ENCODE measurements at places on chromosomes 1 and 21. TPM values are rescaled to one million over a fixed set of nuclear protein-coding genes. Genes with fewer than 3 reads are reported as not detected.
A peak's percentile ranks its signal among the peaks of the same experiment; 100 is the strongest.

- H3K27ac ChIP-seq = no peak overlapping the region
- no peaks in the 10 kb centered on the region for H3K4me1 ChIP-seq
- H3K27me3 ChIP-seq = no peaks in the 10 kb centered on the region
- no peak overlapping the region for H3K4me3 ChIP-seq
- H3K36me3 ChIP-seq = peaks cover 37% of the 10 kb centered on the region
Measured at GRCh38 chr1:243343970-243344937, 88.4 kb downstream of the SDCCAG8 start.

GRCh38 chr1:38791892-38792291 lies 67.7 kb downstream of the RRAGC start:
- peaks cover 42% of the 10 kb centered on the region for H3K27me3 ChIP-seq
- H3K4me1 ChIP-seq = no peaks in the 10 kb centered on the region
- no peak overlapping the region for H3K27ac ChIP-seq
- H3K4me3 ChIP-seq = no peak overlapping the region

The CACNA1S gene
- 0.06 TPM for total RNA-seq

GRCh38 chr21:34845521-34846451 lies 177.0 kb downstream of the CLIC6 start:
- peaks cover 71% of the 10 kb centered on the region for H3K4me1 ChIP-seq
- no peaks in the 10 kb centered on the region for H3K27me3 ChIP-seq
- H3K36me3 ChIP-seq = peaks cover 38% of the 10 kb centered on the region
- DNase-seq = peak; percentile 68
- H3K4me3 ChIP-seq = no peak overlapping the region

The ASCL5 gene
- not detected for total RNA-seq

The NTRK1 gene
- 1.9 TPM for total RNA-seq

GRCh38 chr1:75792091-75792490 lies 4.6 kb upstream of the MSH4 start:
- no peak for DNase-seq
- no peak overlapping the region for H3K4me3 ChIP-seq
- no peak overlapping the region for H3K27ac ChIP-seq
- peaks cover 39% of the 10 kb centered on the region for H3K4me1 ChIP-seq
- H3K36me3 ChIP-seq = peaks cover 78% of the 10 kb centered on the region

DNA sequence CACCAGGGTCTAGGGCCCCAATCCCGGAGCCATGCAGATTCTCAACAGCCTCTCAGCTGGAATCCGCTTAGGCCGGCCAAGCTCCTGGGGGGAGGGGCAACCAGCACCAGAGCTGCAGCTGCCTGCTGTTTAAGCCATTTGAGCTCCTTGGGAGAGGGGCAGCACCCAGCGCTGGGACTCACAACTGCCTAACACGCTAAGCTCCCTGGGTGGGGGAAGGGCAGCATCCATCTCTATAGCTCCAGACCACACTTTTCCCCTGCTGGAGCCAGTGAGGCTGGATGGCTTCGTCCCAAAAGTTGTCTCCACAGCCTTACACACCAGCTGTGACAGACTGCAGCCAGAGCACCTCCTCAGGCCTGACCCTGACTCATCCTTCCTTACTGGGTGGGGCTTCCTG lies 6.9 kb upstream of the PTGFR start:
- no peaks in the 10 kb centered on the region for H3K4me1 ChIP-seq
- H3K4me3 ChIP-seq = no peak overlapping the region
- no peaks in the 10 kb centered on the region for H3K36me3 ChIP-seq
- no peak overlapping the region for H3K27ac ChIP-seq
- H3K27me3 ChIP-seq = no peaks in the 10 kb centered on the region
- DNase-seq = no peak

The PADI4 gene
- 7.2 TPM for total RNA-seq

DNA sequence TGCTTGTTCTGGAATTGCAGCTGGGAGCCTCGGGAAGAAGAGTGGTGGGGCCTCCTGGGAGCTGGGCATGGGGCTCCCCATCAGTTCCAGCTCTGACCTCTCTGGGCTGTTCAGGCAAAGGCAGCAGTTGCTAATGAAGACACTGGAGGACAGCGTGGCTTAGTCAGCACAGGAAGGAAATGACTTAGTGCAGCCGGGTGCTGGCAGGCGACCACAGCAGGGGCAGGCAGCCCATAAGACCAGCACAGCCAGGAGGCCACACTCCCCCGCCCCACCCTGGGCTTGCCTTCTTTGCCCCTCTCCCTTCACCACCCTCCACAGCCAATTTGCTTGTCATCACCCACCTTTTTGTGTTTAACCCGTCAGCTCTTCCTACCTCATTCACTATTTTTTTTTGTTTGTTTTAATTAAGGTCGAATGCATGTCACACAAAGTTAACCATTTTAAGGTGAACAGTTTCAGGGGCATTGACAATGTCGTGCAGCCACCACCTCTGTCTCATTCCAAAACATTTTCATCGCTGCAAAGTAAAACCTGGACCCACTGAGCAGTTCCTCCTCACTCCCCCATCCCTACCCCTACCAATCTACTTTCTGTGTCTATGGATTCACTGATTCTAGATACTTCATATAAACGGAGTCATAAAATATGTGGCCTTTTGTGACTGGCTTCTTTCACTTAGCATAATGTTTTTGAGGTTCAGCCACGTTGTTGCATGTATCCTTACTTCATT lies 10.9 kb downstream of the OLIG2 start:
- no peak overlapping the region for H3K27ac ChIP-seq
- no peak overlapping the region for H3K4me3 ChIP-seq
- H3K27me3 ChIP-seq = peaks cover 38% of the 10 kb centered on the region
- H3K36me3 ChIP-seq = no peaks in the 10 kb centered on the region

The GPR25 gene
- 0.62 TPM for total RNA-seq

DNA sequence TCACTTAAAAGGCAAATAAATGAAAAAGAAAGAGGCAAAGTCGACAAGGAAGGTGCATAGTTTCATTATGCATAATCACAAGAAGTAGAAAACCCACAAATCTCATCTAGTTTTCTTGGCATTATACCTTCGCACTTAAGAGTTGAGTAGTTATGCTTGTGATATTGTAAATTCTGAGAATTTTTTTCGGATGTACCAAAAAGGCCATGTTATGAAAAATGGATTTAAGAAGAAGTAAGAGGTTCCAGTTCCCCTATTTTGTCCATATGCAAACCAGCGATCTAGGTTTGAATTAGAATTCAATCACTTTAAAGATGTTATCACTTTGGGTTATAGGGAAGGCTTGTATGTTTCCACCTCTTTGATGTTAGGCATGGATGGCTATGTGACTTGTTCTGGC lies 7.9 kb upstream of the ERICH3 start:
- no peaks in the 10 kb centered on the region for H3K27me3 ChIP-seq
- no peaks in the 10 kb centered on the region for H3K36me3 ChIP-seq
- H3K4me1 ChIP-seq = no peaks in the 10 kb centered on the region
- no peak for DNase-seq

DNA sequence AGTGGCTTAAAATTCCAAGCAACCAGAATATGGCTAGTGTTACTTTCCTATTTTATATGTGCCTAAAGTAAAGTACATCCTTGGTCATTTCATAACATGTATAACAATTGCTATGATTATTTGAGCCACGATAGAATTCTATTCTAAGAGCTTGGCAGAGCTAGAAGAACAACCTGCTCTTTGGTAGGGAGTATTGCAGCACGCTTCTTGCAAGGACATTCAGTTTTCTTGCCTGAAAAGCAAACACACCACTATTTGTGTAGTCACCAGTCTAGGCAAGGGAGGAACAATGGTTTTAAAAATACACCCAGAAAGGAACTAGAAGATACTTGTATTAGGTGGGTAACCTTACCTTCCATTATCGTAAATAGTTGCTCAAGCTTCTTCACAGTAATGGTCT lies 51.5 kb downstream of the CNST start:
- H3K4me3 ChIP-seq = no peak overlapping the region
- no peak overlapping the region for H3K27ac ChIP-seq
- no peaks in the 10 kb centered on the region for H3K27me3 ChIP-seq
- no peak for DNase-seq

GRCh38 chr1:154154534-154155191 lies at the start of gene NUP210L:
Gene NUP210L (minus strand): TSS chr1:154155073.
- peaks cover 56% of the 10 kb centered on the region for H3K4me1 ChIP-seq
- DNase-seq = peak; percentile 95
- H3K36me3 ChIP-seq = peaks cover 36% of the 10 kb centered on the region
- no peaks in the 10 kb centered on the region for H3K27me3 ChIP-seq

The CFHR5 gene
- not detected for total RNA-seq

DNA sequence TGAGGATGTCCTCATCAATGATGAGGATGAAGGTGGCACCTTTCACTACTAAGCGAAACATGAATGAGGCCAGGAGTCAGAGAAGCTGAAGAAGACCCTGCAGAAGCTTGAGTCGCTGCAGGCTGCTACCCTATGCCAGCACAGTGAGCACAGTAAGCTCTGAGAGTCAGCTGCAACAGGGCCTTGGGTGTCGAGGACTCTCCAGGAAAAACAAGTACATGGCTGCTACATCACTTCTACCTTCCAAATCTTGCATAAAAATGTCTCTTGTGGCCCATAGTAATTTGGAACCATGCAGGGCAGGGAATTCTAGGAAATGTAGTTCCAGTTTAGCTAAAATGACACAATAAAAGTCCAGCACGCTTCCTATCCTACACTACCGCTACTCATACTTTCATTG lies 51.5 kb upstream of the KIRREL1 start:
- no peaks in the 10 kb centered on the region for H3K36me3 ChIP-seq
- H3K4me1 ChIP-seq = no peaks in the 10 kb centered on the region
- no peak overlapping the region for H3K27ac ChIP-seq
- DNase-seq = no peak
- no peak overlapping the region for H3K4me3 ChIP-seq

GRCh38 chr1:183346276-183346732 lies 71.9 kb downstream of the NMNAT2 start:
- H3K36me3 ChIP-seq = no peaks in the 10 kb centered on the region
- no peak for DNase-seq
- no peaks in the 10 kb centered on the region for H3K27me3 ChIP-seq
- H3K4me3 ChIP-seq = no peak overlapping the region

DNA sequence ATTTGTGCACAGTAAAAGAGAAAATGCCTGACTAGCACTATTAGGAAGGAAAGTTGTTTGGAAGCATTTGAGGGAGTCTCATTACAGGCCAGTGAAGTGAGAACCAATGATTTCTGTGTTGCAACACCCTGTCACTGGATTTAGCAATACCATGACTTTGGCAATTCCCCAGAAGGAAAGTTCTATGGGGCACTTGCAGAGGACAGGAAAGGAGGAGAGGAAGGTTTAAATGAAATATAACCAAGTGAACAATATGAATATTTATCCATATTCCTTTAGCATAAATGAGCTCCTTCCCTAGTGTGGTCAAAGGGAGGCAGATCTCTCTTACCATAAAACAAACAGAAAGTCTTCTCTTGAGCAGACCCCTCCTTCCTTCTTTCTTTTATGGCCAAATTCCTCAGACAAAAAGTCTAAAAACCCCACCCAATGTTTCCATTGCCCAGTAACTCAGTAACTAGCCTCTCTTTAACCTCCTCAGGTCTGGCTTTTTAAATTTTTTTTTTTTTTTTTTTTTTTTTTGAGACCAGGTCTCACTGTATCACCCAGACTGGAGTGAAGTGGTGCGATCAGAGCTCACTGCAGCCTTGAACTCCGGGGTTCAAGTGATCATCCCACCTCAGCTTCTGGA lies 5.5 kb downstream of the TLR5 start:
- H3K36me3 ChIP-seq = no peaks in the 10 kb centered on the region
- H3K27me3 ChIP-seq = no peaks in the 10 kb centered on the region
- no peak for DNase-seq
- H3K4me1 ChIP-seq = peaks cover 71% of the 10 kb centered on the region
- H3K4me3 ChIP-seq = no peak overlapping the region
- H3K27ac ChIP-seq = peak overlapping the region; percentile 61

- no peak overlapping the region for H3K27ac ChIP-seq
- peaks cover 13% of the 10 kb centered on the region for H3K4me1 ChIP-seq
- no peak for DNase-seq
- H3K27me3 ChIP-seq = no peaks in the 10 kb centered on the region
- peaks cover 6% of the 10 kb centered on the region for H3K36me3 ChIP-seq
- no peak overlapping the region for H3K4me3 ChIP-seq
Measured at GRCh38 chr1:193070386-193070753, 11.0 kb downstream of the RO60 start.

GRCh38 chr1:7732331-7732730 lies 38.8 kb upstream of the VAMP3 start:
- no peak overlapping the region for H3K27ac ChIP-seq
- no peaks in the 10 kb centered on the region for H3K4me1 ChIP-seq
- no peaks in the 10 kb centered on the region for H3K27me3 ChIP-seq
- peaks cover 8% of the 10 kb centered on the region for H3K36me3 ChIP-seq
- no peak for DNase-seq
- no peak overlapping the region for H3K4me3 ChIP-seq

DNA sequence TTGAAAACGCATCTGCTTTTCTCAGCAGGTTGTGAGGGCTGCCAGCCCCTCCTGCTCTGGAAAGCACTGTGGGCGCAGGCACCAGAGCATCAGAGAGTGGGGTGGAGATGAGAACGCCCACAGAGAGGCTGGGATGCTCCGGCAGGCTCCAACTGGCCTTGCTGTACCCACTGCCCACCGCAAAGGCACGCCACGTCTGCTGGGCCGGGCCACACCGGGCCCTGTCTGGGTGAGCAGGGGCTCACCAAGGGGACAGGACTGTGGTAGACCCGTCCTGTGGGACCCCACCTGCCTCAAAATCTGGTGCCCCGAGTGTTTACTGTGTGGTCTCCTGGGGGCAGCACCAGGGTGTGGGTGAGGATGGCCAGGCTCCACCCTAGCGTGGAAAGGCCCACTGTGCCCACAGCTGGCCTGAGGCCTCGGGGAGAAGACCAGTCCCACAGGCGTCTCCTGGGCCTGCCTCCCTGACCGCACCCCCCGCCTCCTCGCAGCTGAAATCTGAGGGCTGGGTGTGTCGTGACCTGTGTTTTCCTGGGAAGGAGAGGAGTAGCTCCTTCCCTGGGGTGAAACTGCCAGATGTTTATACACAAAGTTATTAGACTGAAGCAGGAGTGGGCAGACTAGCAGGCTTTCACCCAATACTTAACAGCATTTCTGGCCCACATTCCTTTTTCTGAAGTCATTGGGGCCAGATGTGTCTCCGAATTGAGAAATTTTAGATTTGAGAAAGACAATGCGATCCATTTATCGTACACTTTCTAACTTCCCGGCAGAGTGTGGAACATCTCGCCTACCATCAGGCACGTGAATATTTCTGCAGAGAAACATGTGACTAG lies 53.8 kb downstream of the STUM start:
- H3K4me3 ChIP-seq = no peak overlapping the region
- H3K4me1 ChIP-seq = peaks cover 10% of the 10 kb centered on the region
- DNase-seq = no peak
- no peaks in the 10 kb centered on the region for H3K27me3 ChIP-seq

The ARHGEF10L gene
- 57.9 TPM for total RNA-seq

GRCh38 chr1:101288491-101288944 lies 51.7 kb downstream of the S1PR1 start:
- H3K36me3 ChIP-seq = no peaks in the 10 kb centered on the region
- no peaks in the 10 kb centered on the region for H3K27me3 ChIP-seq
- no peak overlapping the region for H3K27ac ChIP-seq
- H3K4me1 ChIP-seq = peaks cover 39% of the 10 kb centered on the region
- DNase-seq = peak; percentile 59
- no peak overlapping the region for H3K4me3 ChIP-seq

- H3K4me3 ChIP-seq = no peak overlapping the region
- DNase-seq = no peak
- H3K27me3 ChIP-seq = peaks cover 7% of the 10 kb centered on the region
- no peak overlapping the region for H3K27ac ChIP-seq
- H3K36me3 ChIP-seq = no peaks in the 10 kb centered on the region
Measured at GRCh38 chr1:54774820-54775498, 10.6 kb upstream of the PARS2 start.

The RNF187 gene
- 79.8 TPM for total RNA-seq
